Fibroblast of pulmonary artery (primary cell): ENCODE measurements at places on chromosomes 4 and X.

DNA sequence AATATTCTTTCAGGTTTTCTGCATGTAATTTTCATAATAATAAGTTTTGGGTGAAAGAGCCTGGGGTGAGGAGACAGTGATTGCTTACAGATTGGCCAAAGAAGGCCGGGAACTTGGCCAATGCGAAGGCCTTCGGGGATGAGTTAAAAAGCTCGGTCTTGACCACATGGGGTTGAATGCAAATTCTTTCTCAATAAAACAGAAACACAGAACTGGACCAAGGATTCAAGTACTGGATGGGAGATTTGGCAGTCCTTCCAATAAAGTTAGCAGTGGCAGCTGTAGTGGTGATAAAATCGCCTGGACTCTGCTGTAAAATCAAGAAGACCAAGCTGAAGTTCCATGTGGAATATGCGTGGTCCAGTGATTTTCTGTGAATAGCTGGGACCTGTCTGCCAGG, 282.2 kb upstream of the KLF3 start:
- DNase-seq: no peak

GRCh38 chr4:528296-528695, 29.3 kb downstream of the PIGG start:
- no peak for DNase-seq

DNA sequence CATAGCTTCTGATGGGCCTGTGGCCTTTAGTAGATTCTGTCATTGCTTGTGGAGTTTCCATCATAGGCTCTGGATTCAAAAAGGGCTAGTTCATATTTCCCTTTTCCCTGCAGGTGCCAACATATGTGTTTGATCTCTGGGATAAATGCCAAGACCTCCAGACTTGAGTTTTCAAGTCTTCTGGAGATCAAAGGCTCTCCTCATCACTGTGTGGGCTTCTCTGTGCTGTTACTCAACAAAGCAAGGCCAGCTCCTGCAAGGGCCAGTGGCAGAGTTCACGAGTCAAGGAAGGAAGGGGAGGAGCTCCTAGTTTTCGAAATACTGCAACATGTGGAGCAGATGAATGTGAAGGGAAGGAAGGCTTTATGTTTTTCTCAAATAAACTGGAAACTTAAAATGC, 62.7 kb upstream of the SCML1 start:
- peak; percentile 43 for DNase-seq

GRCh38 chrX:122816288-122816687, 367.8 kb upstream of the GRIA3 start:
- DNase-seq: no peak

GRCh38 chr4:47641755-47642154, 156.7 kb downstream of the ATP10D start:
- no peak for DNase-seq

DNA sequence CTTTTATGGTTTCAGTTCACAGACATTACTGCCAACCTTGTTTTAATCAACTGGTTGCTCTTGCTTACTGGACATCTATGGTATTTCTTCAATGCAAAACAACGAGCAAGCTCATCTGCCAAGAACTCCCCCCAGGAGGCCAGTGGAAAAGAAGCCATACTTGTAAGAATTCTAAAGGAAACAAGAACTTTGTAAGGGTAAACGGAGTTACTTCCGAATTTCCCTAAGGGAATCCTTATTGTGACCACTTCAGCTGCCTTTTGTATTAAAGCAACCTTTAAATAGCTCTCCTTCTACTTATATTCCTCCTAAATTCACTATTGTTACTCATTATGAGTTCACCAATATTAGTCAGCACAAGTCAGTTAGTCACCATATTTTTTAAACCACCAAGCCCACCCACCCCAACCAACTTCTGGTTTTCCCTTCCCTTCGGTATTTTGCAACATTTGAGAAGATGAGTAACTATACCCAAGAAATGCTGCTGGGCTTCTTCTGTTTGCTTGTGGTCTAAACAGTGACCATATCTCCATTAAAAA, 602.8 kb upstream of the DIPK2B start:
- DNase-seq: peak; percentile 81

DNA sequence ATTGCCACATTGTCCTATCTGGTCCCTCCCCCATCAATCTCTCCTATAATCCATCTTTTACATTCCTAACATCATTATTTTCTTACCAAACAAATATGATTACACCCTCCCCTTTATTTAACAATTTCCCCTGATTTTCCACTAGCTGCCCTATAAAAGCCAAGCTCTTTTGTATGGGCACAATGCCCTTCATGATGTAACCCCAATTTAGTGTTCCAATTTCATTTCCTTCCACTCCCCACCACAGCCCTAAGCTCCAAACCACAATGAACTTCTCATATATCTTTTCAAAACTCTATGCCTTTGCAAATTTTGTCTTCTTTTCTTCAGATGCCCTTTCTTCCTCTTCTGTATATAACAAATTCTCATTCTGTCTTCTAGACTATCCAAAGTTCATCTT, 39.5 kb upstream of the PTPN13 start:
- DNase-seq: no peak

GRCh38 chr4:184950117-184950830, 68.0 kb upstream of the HELT start:
- no peak for DNase-seq

GRCh38 chrX:72540318-72540717, 32.3 kb downstream of the HDAC8 start:
- peak; percentile 49 for DNase-seq

DNA sequence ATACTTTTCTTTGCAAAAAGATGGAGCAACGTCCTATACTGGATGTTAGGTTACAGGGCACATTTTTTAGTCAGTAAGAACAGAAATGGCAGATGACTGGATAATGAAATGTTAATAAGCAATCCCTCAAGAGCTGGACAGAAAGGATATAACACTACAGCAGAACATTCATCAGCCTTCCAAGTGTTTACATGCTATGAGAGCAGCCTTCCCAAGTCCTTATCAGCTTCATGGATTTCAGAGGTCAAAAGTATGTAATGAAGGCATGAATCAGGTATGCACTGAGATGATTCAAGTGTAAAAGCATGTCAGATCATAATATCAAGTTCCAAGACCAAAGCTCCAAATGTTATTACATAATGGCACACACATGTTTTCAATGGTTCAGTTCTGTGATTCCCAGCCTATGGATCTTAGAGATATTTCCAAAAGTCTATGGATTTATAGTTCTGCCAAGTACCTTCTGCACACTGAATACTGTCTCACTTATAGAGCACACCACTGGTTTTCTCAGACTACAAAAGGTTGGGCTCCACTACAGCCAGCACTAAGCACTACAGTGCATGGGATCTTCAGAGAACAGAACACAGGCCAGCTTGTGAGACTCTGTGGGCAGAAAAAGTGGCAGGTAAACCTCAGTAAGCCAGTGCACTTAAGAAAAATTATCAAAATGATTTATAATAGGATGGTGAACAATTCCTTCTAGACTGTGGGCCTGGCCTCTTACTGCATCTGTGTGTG, 49.2 kb downstream of the GPC4 start:
- DNase-seq: no peak

DNA sequence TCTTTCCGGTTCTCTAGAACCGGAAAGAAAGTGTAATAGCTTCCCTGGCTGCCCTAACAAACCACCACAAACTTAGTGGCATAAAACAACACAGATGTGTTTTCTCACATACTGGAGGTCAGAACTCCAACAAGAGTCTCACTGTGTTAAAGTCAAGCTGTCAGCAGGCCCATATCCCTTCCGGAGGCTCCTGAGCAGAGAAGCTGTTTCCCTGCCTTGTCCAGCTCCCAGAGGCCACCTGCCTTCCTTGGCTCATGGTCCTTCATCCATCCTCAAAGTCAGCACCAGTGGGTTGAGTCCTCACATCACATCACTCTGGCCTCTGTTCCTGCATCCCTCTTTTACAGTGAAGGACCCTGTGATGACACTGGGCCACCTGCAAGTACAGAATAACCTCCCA, 49.8 kb upstream of the HMX1 start:
- DNase-seq: no peak

DNA sequence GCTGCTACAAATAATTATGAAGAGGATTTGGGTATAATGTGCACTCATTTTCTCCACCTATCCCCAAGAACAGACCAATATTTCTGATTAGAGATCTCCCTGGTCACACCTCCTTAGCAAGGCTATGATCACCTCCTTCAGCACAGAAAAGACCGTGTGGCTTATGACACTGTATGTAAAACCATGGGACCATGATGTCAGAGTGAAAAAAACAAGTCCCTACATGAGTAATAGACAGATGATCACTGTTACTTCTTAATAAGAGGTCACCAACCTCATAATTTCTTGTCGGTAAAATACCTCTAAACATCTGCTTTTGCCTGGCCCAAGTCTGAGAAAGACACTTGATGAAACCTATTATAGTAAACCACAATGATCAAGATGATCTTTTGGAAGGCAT, 330.6 kb upstream of the F9 start:
- no peak for DNase-seq

DNA sequence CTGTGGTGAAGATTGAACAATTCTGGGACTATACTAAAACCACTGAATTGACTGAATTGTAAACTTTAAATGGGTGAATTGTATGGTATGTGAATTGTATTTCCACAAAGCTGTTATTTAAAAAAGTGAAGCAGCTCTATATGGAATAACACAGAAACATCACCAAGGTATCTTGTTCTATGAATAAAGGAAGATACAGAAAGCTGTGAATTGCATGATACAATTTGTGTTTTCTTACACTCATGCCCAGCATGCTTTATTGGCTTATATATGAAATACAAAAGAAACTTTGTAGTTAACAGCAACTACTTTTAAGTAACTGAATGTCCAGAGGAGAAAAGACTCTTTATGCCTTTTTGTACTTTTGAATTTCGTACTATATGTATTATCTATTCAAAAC, 11.5 kb downstream of the CBR4 start:
- DNase-seq: no peak

DNA sequence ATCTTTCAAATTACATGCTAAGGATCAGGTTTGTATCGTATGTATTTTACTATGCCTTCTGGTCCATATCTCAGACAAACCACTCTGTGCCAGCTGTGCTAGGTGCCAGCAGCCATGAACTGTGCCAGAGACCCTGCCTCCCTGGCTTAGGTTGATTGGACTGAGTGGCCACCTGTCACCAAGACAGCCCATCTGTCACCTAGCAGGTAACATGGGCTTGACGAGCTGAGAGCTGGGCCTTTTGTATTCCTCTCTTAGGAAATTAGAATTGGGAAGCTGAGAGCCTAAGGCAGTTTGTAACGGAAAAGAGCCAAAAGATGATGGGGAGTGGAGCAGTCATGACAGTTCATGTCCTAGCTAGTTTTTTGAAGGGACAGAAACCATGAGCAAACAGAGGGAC, 42.5 kb downstream of the TMEM164 start:
- DNase-seq: no peak
